ENCODE measurements at places on chromosomes 4 and X.
A peak's percentile ranks its signal among the peaks of the same experiment; 100 is the strongest.

DNA sequence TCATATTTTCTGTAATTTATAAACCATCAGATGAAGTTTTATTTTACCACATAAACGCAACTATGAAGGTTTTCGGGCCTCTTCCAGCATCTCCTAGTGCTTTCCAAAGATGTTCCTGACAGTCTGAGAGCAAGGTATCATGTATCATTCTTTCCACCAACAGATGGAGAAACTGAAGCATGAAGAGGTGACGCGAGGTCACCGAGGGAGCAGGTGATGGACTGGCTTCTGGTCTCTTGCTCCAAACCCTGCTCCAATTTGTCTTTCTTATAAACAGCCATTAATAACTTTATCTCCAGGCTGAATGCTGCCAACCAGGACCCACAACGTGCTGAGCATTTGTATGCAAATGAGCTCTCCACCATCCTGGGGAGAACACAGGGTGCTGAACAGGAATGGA, 86.3 kb upstream of the MAML3 start:
- no peak for DNase-seq

DNA sequence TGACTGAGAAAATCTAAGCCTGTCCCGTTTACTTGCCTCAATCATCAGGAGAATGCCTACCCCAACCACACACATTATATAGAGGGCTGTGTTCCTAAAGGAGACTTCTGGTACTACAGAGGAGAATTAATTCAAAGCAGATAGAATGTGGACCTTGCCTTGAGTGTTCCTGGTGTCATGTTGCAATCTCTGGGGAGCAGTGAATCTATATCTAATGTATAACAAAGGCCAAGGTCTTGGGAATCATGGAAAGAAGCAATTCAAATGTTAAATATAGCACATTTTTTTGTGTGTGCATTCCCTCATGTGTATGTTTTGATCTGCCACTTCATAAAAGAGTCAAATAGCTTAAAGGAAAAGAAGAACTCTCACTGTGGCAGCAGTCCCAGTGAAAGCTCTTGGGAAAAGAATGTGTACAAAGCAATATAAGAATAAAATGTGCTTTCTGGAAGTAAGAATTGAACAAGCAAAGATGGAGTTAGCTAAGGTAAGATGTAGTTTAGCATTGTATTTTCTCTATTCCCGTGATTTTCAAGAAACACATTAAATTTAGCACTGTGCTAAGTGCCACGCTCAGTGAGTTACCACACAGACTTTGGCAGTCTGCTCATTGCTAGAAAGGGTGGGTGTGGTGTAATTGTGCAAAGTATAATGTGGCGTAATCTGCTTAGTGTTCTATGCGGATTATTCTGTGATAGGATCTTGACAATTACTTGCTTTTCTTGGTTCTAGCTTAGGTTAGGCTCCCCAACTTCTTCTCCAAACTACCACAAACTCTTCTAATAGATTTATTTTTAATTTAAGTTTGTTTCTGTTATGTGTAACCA, 13.7 kb downstream of the ADH6 start:
- DNase-seq = peak; percentile 85

- DNase-seq = peak; percentile 51
Measured at GRCh38 chr4:150237110-150237872, 159.0 kb downstream of the DCLK2 start.

- DNase-seq = no peak
Measured at GRCh38 chrX:17395154-17395553, 20.2 kb downstream of the NHS start.

- DNase-seq = no peak
Measured at GRCh38 chr4:82770607-82771006, 28.0 kb downstream of the SCD5 start.

DNA sequence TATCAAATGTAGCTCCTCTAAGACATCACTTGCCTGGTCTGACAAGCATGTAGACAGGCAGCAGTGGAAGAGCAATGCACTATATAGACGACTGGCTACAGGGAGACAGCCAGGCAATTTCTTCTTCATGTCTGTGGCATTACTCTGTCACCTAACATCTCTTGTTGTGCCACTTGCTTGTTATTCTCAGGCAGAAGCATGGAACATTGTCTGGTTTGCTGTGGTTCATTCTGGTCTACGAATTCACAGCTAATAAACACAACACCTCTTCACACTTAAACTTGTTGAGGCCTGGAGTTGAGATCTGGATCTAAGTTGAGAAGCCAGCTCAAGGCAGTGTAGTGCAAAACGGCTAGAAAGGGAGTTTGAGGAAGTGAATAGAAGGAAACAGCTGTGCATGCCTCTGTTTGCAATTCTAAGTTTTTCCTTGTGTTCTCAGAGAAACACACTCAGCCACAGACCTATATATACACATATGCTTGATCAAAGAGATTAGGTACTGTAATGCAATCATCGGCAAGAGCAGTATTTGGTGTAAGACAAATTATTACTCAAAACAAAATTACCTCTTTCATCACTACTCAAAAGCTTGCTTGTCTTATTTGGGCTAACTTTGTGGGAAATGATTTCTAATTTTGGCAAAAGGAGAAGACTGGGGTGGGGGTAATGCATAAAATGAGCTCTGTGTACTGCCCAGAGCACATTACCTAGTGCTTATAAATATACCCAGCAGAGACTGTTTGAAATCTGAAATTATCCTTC, 243.8 kb downstream of the PPP3CA start:
- DNase-seq = peak; percentile 18

GRCh38 chr4:91116861-91117260, 989.7 kb downstream of the CCSER1 start:
- DNase-seq = peak; percentile 1

DNA sequence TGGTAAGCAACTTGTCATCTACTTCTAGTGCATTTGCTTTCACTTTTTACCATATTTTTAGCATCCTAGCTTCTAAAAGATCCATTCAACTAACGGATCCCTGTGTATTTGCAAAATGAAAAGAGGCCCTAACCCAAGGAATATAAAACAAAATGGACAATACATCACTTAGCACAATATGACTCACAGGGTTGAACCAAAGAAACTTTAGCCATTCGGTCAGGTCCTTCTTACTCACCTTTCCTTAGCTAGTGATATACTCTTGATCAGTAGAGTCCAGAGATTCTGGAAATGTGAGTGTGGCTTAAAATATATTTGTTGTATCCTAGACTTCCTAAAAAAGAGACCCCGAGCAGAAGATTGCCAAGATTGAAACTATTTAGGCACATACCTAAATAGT, 19.5 kb downstream of the TMPRSS11E start:
- DNase-seq = no peak

DNA sequence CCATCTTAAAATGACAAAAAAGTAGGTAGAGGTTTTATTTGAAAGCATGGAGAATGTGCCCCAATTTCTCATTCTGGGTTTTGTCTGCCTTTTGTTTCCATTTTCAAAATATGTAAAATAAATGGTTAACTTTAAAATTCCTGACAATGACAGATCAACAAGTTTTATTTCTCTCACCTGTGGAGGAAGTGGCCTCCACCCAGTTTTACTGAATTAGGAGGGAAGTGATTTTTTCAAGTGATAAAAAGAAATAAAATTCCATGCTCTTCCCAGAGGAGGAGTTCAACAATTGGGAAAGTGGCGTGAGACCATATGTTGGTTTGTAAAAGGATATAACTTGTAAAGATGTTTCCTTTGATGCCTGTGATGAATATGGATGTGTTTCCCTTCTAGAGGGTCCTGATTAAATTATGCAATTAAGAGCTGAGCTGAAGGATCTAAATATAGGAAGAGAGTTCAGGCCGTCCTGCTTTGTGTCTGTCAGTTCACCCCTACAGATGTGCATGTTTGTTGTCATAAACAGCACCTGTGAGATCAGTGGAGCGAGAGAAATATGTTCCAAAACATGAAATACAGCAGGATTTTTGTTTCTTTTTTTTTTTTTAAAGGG, 19.5 kb downstream of the SMAD1 start:
- DNase-seq = no peak

DNA sequence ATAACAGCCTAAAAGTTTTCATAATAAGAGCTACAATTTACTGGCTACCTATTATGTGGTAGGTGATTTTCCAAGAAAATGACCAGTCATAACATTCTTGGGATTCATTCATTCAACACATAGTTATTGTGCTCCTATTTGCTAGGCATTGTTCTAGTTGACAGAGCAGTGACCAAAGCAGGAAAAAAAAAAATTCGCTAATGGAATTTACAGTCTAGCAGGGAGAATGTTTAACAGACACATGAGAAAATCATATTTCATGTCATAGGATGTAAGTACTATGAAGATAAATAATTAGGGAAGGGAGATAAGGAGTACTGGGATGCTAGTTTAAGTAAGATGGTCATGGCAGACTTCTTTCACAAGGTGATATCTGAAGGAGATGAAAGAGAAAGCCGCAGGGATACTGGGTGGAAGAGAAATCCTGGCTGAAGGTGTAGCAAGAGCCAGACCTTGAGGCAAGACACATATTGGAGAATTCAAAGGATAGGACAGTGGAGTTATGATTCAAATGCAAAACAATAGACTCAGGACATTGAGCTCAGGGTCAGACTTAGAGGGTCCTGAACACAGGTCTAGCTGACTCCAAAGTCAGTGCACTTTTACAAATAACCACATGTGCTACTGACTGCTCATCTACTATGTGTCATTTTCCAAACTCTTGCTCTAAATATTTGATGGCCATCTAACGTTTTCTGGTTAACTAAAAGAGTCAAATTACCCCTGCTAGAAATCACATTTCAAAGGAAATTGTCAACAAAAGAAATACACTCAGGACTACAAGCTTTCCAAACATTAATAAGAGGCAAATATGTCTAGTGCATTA, 20.4 kb downstream of the SPCS3 start:
- DNase-seq = no peak

- DNase-seq = no peak
Measured at GRCh38 chrX:34900691-34901090, 41.9 kb upstream of the FAM47B start.

DNA sequence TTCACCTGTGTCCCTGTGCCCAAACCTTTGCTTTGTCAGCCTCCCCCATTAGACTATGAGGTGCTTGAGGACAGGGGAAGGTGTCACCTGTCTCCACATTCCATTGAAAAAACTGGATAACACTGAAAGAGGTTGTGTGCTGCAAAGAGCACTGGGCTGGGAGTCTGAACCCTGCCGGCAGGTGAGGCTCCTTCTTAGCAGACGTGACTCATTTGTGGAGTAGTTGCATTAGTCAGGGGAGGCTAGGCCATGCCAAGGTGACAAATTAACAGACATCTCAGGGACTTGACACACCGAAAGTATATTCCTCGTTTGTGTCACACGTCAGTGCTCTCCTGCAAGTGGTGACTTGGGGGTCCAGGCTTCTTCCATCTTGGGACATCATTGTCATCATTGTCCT, 95.9 kb upstream of the STX18 start:
- DNase-seq = no peak

DNA sequence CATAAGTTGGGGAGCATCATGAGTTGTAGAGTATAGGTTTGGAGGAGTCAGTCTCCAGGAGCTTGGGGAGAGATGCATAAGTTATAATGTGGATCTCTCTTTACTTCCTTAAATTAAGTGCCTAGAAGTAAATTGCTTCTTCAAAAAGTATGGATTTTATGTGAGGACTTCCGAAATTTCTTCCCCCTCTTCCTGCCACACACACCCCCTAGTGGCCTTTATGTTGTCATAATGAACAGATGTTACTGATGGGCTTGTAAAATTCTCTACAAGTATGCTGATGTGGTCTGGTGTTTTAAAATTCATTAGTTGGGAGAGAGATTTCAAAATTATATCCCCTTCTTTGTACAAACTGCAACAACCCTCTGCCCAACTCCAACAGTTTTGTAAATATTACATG, 2.3 kb upstream of the METTL14 start:
- DNase-seq = peak; percentile 74

DNA sequence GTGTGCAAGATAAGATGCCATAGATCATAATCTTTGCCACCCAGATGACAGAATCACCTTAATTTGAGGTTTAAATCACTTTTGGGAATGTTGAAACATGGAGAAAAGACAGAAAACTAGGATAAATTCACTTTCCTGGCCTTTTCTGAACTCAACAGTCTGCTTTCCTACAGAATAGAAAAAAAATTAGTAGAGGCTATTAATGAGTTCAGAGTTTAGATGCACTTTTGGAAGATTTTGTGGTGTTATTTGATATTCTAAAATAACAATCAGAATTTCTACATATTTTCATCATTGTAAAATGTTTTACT, 195.9 kb downstream of the CAMK2D start:
- DNase-seq = no peak

DNA sequence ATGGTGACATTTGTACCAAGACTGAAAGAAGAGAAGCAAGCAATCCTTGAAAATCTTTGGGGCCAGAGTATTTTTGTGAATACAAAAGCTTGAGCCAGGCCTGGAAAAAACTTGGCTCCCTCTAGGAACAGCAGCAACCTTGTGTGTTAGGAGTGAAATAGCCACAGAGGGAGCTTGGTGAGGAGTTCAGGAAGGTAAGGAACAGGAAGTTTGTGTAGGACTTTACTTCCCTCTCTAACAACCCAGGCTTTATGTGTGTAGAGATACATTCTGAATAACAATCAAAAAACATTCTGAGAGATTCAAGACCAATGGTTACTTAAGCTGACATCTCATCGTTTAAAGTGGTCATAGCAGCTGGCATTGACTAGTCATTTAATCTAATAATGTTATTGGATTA, 668.5 kb downstream of the PCDH18 start:
- DNase-seq = peak; percentile 6

DNA sequence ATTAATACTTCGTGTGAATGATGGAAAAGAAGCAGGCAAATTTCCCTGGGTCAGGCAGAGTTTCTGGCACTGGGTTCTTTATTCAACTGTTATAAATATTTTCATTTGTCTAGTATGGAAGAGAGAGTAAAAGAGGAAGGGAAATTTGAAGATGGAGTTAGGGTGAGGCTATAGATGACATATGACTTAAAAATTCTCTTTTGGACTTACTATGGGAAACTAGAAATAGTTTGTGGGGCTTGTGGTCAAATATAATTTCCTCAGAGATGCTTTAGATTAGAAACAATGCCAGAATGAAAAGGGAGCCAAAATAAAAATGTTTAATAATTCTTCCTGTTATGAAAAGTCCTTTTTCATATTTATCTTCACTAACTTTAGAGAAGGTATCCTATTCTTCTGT, 103.2 kb downstream of the GC start:
- no peak for DNase-seq

DNA sequence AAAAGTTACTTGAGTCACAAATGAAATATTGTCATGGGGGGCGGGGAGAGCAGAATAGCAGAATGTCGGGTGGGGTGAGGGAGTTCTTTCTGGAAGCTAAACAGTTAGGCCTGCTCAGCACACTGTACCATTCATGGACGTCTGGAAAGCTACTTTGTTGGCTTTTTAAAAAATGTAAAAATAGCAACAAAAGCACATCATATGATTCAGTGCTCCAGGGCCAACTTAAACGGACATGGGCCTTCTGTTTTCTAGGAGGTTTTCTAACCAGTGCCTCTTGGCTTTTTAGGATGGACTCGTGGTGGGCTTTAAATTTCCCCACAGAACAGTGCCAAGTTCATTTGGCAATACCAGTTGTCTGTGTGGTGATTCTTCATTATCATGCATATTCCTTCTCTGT, 57.4 kb upstream of the CLCN4 start:
- DNase-seq = no peak

GRCh38 chrX:52811065-52811625, at the start of gene XAGE5:
Gene XAGE5 (plus strand): TSS chrX:52811287. CDS start chrX:52812567, 1,280 bp downstream.
- DNase-seq = no peak

Measured in A673 (cell line).